HFFc6 (cell line): ENCODE measurements at places on chromosomes 4 and X. TPM values are rescaled to one million over a fixed set of nuclear protein-coding genes. Genes with fewer than 3 reads are reported as not detected.

The FOXP3 gene
- 0.09 TPM in 1 of 3 replicates, not detected in the others for total RNA-seq

The C4orf46 gene
- 9.3 to 14.2 TPM (median 13.8 TPM) in 3 replicates for total RNA-seq

The MPP1 gene
- total RNA-seq = 17.6 to 20.5 TPM (median 19.4 TPM) in 3 replicates

The MAD2L1 gene
- 16.9 to 35.3 TPM (median 31.7 TPM) in 3 replicates for total RNA-seq
